ENCODE measurements at places on chromosomes 2 and 18. TPM values are rescaled to one million over a fixed set of nuclear protein-coding genes. Genes with fewer than 3 reads are reported as not detected.

GRCh38 chr18:62611453-62612288 is 88.8 kb downstream of the ZCCHC2 start:
- H3K4me3 ChIP-seq: no peak overlapping the region
- no peak overlapping the region for H3K27ac ChIP-seq
- DNase-seq: no peak
- no peaks in the 10 kb centered on the region for H3K4me1 ChIP-seq
- H3K27me3 ChIP-seq: peaks cover 13% of the 10 kb centered on the region

GRCh38 chr2:38224821-38225437 is 149.0 kb upstream of the CYP1B1 start:
- no peak for DNase-seq
- peaks cover 3% of the 10 kb centered on the region for H3K27me3 ChIP-seq
- H3K4me3 ChIP-seq: no peak overlapping the region
- no peak overlapping the region for H3K27ac ChIP-seq
- H3K36me3 ChIP-seq: no peaks in the 10 kb centered on the region

DNA sequence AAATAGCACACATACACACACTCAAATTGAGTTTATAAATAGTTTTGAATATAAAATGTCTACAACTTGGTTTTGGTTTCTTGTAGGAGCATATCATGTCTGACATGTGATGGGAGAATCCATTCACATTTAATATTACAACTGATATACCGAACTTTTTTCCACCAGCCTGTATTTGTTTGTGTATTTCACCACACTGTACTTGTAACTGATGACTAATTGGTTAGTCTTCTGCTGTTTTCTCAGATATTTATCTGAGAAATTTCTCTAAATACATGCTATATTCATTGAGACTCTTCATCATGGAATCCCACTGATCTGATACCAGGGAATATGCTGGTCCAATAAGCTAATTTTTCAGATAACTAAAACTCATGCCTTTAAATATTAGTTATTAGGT is 56.3 kb upstream of the UBXN4 start:
- H3K4me1 ChIP-seq: no peaks in the 10 kb centered on the region
- H3K27me3 ChIP-seq: no peaks in the 10 kb centered on the region
- no peak overlapping the region for H3K4me3 ChIP-seq

GRCh38 chr2:108423502-108424251 is 25.3 kb upstream of the GCC2 start:
- no peaks in the 10 kb centered on the region for H3K27me3 ChIP-seq
- no peaks in the 10 kb centered on the region for H3K4me1 ChIP-seq
- H3K4me3 ChIP-seq: no peak overlapping the region

- H3K27ac ChIP-seq: no peak overlapping the region
- no peaks in the 10 kb centered on the region for H3K4me1 ChIP-seq
- H3K27me3 ChIP-seq: no peaks in the 10 kb centered on the region
- no peaks in the 10 kb centered on the region for H3K36me3 ChIP-seq
These were observed 777.5 kb upstream of the ID2 start for GRCh38 chr2:7904319-7904718.

GRCh38 chr18:31112804-31113203 is 10.6 kb upstream of the DSC2 start:
- no peak overlapping the region for H3K4me3 ChIP-seq
- no peak for DNase-seq
- H3K36me3 ChIP-seq: no peaks in the 10 kb centered on the region
- H3K4me1 ChIP-seq: no peaks in the 10 kb centered on the region
- H3K27ac ChIP-seq: no peak overlapping the region

GRCh38 chr2:10837298-10838266 is 25.0 kb upstream of the PDIA6 start:
- DNase-seq: no peak
- H3K4me3 ChIP-seq: no peak overlapping the region

DNA sequence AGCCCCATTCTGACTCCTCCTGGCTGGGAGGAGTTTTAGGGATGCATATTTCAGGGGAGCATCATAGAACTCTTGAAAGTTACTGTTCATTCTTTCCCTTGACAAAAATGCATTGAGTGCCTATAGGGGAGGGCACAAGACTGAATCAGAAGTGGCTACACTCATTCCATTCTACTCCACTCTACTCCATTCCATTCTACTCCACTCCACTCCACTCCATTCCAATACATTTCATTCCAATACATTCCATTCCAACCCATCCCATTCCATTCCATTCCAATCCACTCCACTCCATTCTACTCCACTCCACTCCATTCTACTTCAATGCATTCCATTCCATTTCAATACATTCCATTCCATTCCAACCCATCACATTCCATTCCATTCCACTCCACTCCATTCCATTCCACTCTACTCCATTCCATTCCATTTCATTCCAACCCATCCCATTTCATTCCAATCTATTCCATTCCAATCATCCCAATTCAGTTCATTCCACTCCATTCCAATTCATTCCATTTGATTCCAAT is 110.8 kb downstream of the LOXHD1 start:
- no peaks in the 10 kb centered on the region for H3K27me3 ChIP-seq
- H3K36me3 ChIP-seq: no peaks in the 10 kb centered on the region
- no peaks in the 10 kb centered on the region for H3K4me1 ChIP-seq
- H3K27ac ChIP-seq: no peak overlapping the region

DNA sequence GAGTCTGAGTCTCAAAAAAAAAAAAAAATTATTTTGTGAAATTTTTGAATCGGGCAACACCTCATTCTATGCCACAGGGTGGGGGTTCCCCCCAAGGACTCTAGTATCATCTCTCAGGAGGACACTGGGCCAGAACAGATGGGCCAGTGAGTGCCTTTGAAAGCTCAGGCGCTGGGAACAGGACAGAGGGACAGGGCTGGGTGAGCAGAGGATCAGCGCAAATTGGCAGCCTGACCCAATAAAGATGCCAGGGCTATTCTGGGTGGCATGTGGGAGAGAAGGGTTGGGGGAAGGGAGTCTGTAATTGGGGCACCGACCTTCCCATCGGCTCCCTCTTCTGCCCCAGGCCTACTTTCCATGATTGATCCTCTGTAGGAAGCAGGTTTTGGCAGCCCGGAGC is 44.0 kb downstream of the KIF3C start:
- H3K4me1 ChIP-seq: no peaks in the 10 kb centered on the region
- DNase-seq: no peak
- H3K27me3 ChIP-seq: no peaks in the 10 kb centered on the region

GRCh38 chr2:209663139-209663538 is 108.5 kb upstream of the UNC80 start:
- H3K4me3 ChIP-seq: no peak overlapping the region
- no peaks in the 10 kb centered on the region for H3K4me1 ChIP-seq
- H3K36me3 ChIP-seq: no peaks in the 10 kb centered on the region
- DNase-seq: no peak
- no peak overlapping the region for H3K27ac ChIP-seq

DNA sequence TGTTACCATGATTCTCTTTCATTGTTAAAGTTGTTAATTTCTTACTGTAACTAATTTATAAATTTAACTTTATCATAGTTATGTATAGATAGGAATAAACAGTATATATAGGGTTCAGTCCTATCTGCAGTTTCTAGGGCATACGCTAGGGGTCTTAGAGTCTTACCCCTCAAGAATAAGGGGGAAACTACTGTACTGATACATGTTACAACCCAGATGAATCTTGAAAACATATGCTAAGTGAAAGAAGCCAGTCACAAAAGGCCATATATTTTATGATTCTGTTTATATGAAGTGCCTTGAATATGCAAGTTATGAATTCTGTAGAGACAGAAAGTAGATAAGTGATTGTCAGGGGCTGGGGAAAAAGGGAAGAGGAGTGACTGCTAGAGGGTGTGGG is 52.4 kb downstream of the RTN4 start:
- no peak overlapping the region for H3K27ac ChIP-seq
- H3K4me1 ChIP-seq: peaks cover 3% of the 10 kb centered on the region
- H3K36me3 ChIP-seq: no peaks in the 10 kb centered on the region
- no peak for DNase-seq
- no peak overlapping the region for H3K4me3 ChIP-seq

DNA sequence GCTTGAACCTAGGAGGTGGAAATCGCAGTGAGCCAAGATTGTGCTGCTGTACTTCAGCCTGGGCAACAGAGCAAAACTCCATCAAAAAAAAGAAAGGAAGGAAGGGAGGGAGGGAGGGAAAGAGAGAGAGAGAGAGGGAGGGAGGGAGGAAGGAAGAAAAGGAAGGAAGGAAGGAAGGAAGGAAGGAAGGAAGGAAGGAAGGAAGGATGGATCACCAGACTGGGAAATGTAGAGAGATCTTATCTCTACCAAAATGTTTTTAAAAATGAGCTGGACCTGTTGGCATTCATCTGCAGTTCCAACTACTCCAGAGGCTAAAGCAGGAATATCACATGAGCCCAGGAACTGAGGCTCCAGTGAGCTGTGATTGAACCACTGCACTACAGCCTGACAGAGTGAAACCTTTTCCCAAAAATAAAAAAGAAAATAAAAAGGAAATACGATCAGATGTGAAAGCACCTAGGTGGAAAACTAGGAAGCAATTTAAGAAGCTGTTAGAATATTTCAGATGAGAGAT is 239.4 kb downstream of the CDH7 start:
- no peaks in the 10 kb centered on the region for H3K27me3 ChIP-seq
- no peak for DNase-seq
- no peaks in the 10 kb centered on the region for H3K36me3 ChIP-seq
- peaks cover 4% of the 10 kb centered on the region for H3K4me1 ChIP-seq
- no peak overlapping the region for H3K4me3 ChIP-seq

- H3K4me3 ChIP-seq: no peak overlapping the region
- no peak overlapping the region for H3K27ac ChIP-seq
- H3K36me3 ChIP-seq: no peaks in the 10 kb centered on the region
- H3K4me1 ChIP-seq: no peaks in the 10 kb centered on the region
- no peak for DNase-seq
These were observed 3.7 kb downstream of the STK17B start for GRCh38 chr2:196167666-196168065.

- H3K27me3 ChIP-seq: no peaks in the 10 kb centered on the region
- no peak overlapping the region for H3K4me3 ChIP-seq
- H3K4me1 ChIP-seq: no peaks in the 10 kb centered on the region
- H3K36me3 ChIP-seq: no peaks in the 10 kb centered on the region
- DNase-seq: no peak
These were observed 96.3 kb upstream of the SATB2 start for GRCh38 chr2:199554026-199554425.

DNA sequence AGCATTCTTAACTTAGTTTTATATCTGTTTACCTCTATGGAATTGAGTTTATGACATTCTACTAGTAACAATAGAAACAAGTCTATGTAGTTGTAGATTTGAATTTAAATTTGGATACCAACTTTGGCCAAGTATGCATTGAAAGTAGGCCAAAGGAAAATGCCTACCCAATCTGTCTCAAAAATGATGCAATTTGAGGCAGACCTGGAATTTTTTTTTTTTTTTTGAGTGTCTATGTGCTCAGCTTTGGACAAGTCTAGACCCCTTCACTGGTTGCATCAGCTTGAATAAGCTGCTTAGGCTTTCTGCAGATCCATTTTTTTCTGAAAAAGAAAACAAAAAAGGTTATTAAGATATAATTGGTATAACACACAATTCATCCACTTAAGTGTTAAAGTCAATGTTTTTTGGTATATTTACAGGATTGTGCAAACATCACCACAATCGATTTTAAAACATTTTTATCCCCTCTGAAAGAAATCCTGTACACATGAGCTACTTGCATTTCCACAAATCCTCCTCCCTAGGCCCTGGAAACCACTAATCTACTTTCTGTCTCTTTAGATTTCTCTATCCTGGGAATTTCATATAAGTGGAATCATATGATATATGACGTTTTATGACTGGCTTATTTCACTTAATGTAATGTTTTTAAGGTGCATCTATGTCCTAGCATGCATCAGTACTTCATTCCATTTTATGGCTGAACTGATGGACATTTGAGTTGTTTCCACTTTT is 185.1 kb upstream of the CCDC68 start:
- H3K4me3 ChIP-seq: no peak overlapping the region
- no peaks in the 10 kb centered on the region for H3K4me1 ChIP-seq
- no peak overlapping the region for H3K27ac ChIP-seq
- no peaks in the 10 kb centered on the region for H3K36me3 ChIP-seq

DNA sequence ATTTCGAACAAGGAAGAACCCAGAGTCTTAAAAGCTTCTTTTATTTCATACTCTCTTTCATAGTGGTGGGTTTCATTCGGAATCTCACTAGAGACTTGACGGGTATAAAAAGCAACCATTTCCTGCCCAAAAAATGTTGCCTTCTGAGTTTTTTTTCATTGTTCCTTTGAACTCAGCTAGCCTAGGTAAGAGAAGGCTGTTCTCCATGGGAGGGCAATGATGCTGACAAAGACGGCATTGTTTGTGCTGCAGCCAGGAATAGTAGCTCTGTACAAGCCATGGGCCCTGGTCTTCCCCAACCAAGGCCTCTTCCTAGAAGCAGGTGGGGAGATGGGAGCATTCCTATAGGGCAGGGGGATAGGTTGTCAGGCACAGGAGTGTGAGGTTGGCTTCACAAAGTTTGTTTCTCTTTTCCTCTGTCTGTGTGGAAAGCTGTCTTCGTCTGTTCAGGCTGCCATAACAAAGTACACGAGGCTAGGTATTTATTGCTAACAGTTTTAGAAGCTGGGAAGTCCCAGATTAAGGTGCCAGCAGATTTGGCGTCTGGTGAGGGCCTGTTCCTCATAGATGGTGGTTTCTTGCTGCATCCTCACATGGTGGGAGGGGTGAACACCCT is 405.1 kb downstream of the NBAS start:
- H3K27me3 ChIP-seq: no peaks in the 10 kb centered on the region
- no peak overlapping the region for H3K4me3 ChIP-seq
- H3K36me3 ChIP-seq: no peaks in the 10 kb centered on the region
- no peaks in the 10 kb centered on the region for H3K4me1 ChIP-seq

- peaks cover 12% of the 10 kb centered on the region for H3K27me3 ChIP-seq
- peaks cover 2% of the 10 kb centered on the region for H3K4me1 ChIP-seq
- H3K4me3 ChIP-seq: no peak overlapping the region
These were observed 1.7 kb upstream of the ZCCHC2 start for GRCh38 chr18:62521082-62521481.

GRCh38 chr2:191957996-191958860 is 111.3 kb upstream of the CAVIN2 start:
- H3K36me3 ChIP-seq: no peaks in the 10 kb centered on the region
- no peak overlapping the region for H3K27ac ChIP-seq
- no peaks in the 10 kb centered on the region for H3K27me3 ChIP-seq

DNA sequence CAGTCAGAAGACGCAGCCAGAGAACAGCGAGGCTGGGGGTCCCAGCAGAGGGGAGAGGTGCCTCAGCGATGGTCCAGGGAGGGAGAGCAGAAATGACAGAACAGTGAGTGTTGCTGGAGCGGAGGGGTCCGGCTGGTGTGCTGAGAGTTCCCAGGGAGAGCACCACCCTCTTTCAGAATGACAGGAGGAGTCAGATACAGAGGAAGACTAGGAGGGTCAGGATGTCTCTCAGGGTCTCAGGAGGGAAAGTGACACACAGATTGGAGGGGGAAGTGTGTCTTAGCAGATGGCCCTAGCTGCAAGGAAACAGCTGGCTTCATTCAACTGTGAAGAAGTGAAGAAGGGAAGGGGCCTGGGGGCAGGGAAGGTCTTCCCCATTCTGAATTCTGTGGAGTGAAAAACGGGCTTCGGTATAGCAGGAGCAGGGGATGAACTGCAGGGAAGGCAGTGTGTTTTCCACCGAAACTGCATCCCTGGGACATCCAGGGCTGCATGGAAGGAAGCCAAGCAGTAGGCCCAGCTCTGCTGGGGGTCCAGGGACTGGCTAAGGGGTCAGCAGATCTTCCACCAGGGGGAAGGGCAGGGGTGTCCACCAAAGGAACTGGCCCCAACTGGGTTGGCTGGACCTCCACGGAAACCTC is 90.0 kb upstream of the OTOS start:
- H3K27ac ChIP-seq: no peak overlapping the region
- H3K27me3 ChIP-seq: no peaks in the 10 kb centered on the region
- DNase-seq: no peak
- H3K36me3 ChIP-seq: no peaks in the 10 kb centered on the region
- no peak overlapping the region for H3K4me3 ChIP-seq

HOXD3 gene
- 1.1 TPM for total RNA-seq

CMPK2 gene
- 10.6 TPM for total RNA-seq

NTSR2 gene
- not detected for total RNA-seq

CEBPZOS gene
- 28.9 TPM for total RNA-seq

ERMN gene
- 0.52 TPM for total RNA-seq

TMEM178A gene
- 4.0 TPM for total RNA-seq

EPAS1 gene
- total RNA-seq: 424 TPM
